Activated naive CD8-positive, alpha-beta T cell treated with anti-CD3 and anti-CD28 coated beads, Interleukin-2, amount 10 ng/mL, durations not matched to agents 7 days and 5 days (primary cell): ENCODE measurements at places on chromosomes 1 and 21. TPM values are rescaled to one million over a fixed set of nuclear protein-coding genes. Genes with fewer than 3 reads are reported as not detected.
A peak's percentile ranks its signal among the peaks of the same experiment; 100 is the strongest.

The ADORA3 gene
- total RNA-seq, result not detected

- peak within 1 kb of the TSS; percentile 49 for H3K27ac ChIP-seq
- H3K4me3 ChIP-seq, result peak within 1 kb of the TSS; percentile 87
Observed at GRCh38 chr1:166975361-166976129, at the start of gene ILDR2. ILDR2 (minus strand) TSS chr1:166975540; CDS start chr1:166975268, 272 bp downstream.

GRCh38 chr1:152415454-152416227 is 1.6 kb upstream of the CRNN start:
- H3K36me3 ChIP-seq, result no peaks in the 10 kb centered on the region
- no peaks in the 10 kb centered on the region for H3K4me1 ChIP-seq
- H3K4me3 ChIP-seq, result no peak overlapping the region
- DNase-seq, result no peak
- H3K27ac ChIP-seq, result no peak overlapping the region
- H3K27me3 ChIP-seq, result peaks cover 12% of the 10 kb centered on the region

DNA sequence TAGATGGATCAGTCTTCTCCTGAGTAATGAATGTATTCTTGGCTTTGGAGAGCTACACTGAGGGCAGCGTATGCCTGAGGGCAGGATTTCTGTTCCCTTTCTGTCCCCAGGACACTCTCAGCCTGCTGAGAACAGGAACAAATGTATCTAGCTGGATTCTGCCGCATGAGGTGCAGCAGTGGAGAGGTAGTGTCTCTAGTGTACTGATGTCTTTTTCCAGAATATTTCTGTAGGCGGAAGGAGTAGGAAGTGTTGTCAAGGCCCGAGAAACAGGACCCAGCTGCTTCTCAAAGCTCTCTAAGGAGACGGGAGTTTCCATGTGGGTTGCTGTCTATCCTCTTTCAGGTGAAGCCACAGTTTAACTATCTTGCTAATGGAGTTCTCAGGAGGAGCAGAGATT is 65.5 kb downstream of the MT1HL1 start:
- no peak overlapping the region for H3K27ac ChIP-seq
- H3K36me3 ChIP-seq, result no peaks in the 10 kb centered on the region
- no peak for DNase-seq
- H3K4me1 ChIP-seq, result no peaks in the 10 kb centered on the region

- H3K4me3 ChIP-seq, result no peak overlapping the region
- no peak overlapping the region for H3K27ac ChIP-seq
- H3K4me1 ChIP-seq, result no peaks in the 10 kb centered on the region
- no peaks in the 10 kb centered on the region for H3K36me3 ChIP-seq
- H3K27me3 ChIP-seq, result no peaks in the 10 kb centered on the region
Observed at GRCh38 chr1:216903382-216903740, 180.1 kb upstream of the ESRRG start.

DNA sequence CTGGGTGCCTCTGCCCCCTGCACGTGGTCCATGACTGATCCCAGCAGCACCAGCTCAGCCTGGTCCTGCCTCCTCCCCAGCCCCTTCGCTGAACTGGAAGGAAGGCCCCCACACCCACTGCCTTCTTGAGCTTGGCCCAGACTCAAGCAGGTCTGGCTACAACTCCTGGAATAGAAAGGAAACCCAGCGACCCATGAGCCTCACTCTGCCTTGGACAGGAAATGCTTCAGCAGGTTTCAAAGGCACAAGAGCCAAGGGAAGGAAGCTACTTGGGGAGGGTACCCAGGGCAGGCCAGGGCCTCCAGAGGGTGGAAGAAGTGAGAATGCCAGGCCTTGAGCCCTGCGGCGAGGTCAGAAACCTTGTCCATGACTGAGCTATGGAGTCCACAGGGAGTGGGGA is 35.9 kb upstream of the RD3 start:
- no peaks in the 10 kb centered on the region for H3K36me3 ChIP-seq
- H3K4me3 ChIP-seq, result no peak overlapping the region
- DNase-seq, result no peak

- no peaks in the 10 kb centered on the region for H3K4me1 ChIP-seq
- DNase-seq, result no peak
- H3K36me3 ChIP-seq, result no peaks in the 10 kb centered on the region
- peaks cover 2% of the 10 kb centered on the region for H3K27me3 ChIP-seq
- H3K4me3 ChIP-seq, result no peak overlapping the region
Observed at GRCh38 chr1:161988413-161988812, 35.3 kb downstream of the OLFML2B start.
